ENCODE measurements at places on chromosomes 3 and 15.

DNA sequence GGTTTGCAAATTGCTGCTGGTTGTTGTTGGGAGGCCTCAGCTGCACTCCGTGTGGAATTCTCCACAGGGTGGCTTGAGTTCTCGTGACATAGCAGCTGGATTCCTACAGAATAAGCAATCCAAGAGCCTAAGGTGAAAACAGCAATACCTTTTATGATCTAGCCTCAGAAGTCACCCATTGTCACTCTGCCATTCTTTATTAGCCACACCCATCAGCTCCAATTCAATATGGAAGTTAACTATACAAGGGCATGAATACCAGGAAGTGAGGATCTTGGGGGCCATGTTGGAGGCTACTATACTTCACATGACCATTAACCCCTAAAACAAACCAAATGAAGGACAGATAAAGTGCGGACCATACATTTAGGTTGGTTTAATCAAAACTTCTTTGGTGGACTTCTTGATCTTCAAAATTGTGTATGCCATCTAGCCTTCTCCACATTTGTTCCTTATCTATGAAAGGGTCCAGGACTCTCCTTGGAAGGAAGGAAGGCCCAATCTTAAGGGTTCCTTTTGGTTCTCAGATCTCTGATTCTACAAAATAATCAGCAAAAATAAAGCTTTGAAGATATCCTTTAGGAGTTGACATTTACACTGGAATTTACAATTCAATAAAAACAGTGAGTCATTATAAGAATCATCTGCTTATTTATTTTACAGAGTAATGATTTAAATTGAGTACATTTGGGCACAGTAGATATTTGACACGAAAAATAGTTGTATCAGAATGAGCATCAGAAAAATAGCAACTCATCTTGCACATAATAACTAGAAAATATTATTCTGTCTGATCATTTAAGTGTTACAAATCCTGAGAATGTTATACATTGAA, 21.5 kb downstream of the CIAO2A start:
- no peak for DNase-seq

GRCh38 chr3:12536423-12536822, 8.9 kb downstream of the MKRN2OS start:
- DNase-seq, result no peak

DNA sequence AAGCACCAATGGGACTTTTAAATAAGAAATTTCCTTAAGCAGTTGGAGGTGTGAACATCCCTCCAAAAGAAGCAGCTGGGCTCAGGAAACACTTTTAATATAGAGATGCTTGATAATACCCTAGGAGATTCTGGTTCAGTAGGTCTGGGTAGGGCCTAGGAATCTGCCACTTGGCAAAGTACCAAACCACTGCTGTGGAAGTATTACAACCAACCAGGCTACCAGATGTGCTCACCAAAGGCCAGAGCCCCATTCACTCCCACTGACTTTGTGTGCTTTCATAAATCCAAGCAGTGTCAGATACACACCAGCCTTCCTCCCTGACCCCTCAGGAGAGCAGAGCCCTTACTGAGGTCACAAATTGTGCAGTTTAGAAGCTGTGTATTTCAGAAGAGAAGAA, 162.6 kb downstream of the CCNL1 start:
- no peak for DNase-seq

GRCh38 chr3:102593812-102594602, 159.2 kb downstream of the ZPLD1 start:
- DNase-seq, result no peak

- DNase-seq, result no peak
Observed at GRCh38 chr3:178381971-178382448, 154.2 kb upstream of the KCNMB2 start.

GRCh38 chr3:123813876-123814275, 70.3 kb downstream of the MYLK start:
- no peak for DNase-seq

DNA sequence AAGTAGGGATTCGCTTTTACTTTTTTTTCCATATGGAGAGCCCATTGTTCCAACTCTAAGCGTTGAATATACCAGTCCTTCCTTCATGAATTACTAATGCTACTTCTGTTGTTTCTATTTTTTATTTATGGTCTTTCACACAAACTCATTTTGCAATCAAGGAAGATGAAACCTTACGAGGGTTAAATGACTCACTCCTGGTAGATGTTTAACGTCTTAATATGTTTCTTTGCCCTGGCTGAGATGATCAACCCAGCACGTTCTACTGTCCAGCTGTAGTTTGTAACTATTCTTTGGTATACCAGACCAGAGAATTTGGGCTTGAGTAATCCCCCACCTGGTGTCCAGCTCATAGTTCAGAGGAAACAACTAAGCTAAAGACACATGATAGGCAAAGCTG, 23.1 kb downstream of the CDCP1 start:
- no peak for DNase-seq

- no peak for DNase-seq
Observed at GRCh38 chr15:43920815-43921214, 94.0 kb downstream of the WDR76 start.

- no peak for DNase-seq
Observed at GRCh38 chr3:175695251-175695650, 836.1 kb downstream of the NAALADL2 start.

- DNase-seq, result no peak
Observed at GRCh38 chr3:37574177-37574943, 287.3 kb upstream of the CTDSPL start.

- no peak for DNase-seq
Observed at GRCh38 chr15:91311986-91312385, 211.9 kb downstream of the SV2B start.

GRCh38 chr3:33855884-33856546, 57.6 kb downstream of the PDCD6IP start:
- DNase-seq, result no peak

- DNase-seq, result no peak
Observed at GRCh38 chr3:154123906-154124305, 2.7 kb downstream of the ARHGEF26 start.

- no peak for DNase-seq
Observed at GRCh38 chr3:144521131-144521530, 549.5 kb downstream of the DIPK2A start.

DNA sequence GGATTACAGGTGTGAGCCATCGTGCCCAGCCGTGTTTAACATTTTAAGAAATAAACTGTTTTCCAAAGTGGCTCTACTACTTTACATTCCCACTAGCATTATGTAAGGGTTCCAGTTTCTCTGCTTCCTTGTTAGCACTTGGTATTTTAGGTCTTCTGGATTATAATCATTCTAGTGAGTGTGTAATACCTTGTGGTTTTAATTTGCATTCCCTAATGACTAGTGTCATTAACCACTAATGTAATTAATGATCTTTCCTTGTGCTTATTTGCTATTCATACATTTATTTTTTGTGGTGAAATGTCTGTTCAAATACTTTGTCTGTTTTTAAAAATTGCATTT, 30.7 kb downstream of the ARIH2 start:
- no peak for DNase-seq

- DNase-seq, result no peak
Observed at GRCh38 chr3:190534986-190535385, 21.1 kb downstream of the IL1RAP start.

DNA sequence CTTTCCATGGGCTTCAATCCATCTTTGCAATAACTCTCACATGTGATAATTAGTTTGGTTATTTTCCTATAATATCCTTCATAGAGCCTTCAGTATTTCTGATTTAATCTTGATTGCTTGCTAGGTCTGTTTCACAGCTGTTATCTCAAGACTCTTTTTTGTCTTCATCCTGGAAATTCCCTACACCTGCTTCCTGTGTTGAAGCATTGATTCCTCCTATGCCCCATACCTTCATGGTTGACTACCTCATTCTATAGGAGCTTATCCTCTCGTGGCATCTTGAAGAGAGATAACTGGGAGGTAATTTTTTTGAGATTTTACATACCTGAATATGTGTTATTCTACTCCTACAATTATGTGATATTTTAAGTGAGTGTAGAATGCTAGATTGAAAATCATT, 26.7 kb downstream of the PIK3CA start:
- DNase-seq, result no peak

GRCh38 chr3:134601539-134602439, 49.0 kb downstream of the KY start:
- no peak for DNase-seq

DNA sequence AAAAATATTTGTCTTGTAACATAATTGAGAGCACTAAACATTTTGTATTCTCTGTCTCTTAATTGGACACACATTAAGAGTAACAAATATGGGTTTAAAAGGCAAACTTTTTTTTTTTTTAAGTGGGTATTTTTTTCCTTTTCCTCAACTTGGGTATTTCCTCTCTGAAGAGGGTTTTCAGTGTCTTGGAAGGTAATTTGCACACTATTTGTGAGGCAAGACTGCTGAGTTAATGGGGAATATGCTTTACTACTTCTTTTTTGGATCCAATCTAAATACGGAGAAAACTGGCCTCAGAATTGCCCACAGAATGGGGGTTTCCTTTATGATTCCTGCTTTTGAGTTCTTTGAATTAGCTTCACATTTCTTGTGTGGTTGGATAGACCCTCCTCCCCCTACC, 105.2 kb downstream of the FNDC3B start:
- DNase-seq, result no peak

- no peak for DNase-seq
Observed at GRCh38 chr15:47856071-47856470, 138.8 kb downstream of the SEMA6D start.

DNA sequence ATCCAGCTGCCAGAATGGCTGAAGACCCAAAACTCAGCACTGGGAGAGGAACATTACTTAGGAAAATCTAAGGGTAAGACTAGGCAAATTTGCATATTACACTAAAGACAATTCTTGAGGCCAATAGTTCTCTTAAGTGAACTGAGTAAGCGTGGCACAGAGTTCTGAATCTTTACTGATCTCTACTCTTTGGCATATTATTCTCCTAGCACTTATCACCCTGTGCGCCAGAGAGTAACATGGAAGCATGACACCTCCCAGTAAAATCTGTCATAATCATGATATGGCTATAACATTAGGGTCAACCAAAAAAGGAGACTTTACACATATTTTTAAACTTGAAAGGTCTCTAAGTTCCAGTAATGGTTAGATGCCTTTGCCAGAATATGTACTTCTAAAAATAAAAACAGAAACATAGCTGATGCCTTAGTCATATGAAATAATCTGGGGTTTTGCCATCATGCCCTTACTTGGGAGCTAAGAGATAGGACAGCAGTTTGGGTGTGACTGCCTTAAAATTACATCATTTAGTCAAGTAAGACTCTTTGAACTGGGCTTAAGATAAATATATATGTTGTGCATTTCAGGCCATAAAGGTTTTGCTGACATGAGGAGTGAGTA, 290.5 kb downstream of the PLCL2 start:
- DNase-seq, result no peak

DNA sequence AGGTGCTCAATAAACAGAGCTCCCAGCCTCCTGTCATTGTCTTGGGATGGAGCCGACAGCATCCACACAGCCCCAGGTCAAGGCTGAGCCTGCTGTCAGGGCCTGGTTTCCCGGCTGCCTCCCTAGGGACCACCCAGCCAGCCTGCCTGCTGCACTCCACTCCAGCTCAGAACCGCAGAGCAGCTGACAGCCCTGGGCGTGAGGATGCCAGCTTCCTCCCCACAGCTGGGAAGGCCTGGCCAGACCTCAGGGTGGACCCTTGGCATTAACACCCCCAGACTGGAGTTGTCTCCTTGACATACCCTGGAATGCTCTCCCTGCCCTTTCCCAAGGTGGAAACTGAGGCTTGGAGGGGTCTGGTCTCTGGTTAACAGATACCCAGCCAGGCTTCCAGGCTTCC, 112.0 kb downstream of the WNT7A start:
- no peak for DNase-seq

DNA sequence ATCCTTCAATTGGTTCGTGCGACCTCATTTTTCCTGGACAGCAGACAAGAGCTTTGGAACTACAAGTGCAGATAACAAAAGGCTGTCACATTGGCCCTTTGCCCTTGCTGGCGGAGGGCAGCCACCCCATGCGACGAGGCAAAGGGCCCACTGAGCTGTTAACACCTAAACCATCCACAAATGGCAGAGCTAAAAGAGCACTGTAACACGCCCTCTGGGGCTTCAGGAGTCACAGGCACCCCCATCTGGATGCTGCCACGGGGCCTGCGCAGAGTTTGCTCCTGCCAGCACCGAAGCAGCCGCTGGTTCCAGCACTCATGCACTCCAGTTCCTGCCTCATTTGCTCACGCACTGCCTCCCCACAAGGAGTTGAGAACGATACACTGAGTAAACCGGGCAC, 524.9 kb downstream of the ZNF385D start:
- DNase-seq, result no peak

DNA sequence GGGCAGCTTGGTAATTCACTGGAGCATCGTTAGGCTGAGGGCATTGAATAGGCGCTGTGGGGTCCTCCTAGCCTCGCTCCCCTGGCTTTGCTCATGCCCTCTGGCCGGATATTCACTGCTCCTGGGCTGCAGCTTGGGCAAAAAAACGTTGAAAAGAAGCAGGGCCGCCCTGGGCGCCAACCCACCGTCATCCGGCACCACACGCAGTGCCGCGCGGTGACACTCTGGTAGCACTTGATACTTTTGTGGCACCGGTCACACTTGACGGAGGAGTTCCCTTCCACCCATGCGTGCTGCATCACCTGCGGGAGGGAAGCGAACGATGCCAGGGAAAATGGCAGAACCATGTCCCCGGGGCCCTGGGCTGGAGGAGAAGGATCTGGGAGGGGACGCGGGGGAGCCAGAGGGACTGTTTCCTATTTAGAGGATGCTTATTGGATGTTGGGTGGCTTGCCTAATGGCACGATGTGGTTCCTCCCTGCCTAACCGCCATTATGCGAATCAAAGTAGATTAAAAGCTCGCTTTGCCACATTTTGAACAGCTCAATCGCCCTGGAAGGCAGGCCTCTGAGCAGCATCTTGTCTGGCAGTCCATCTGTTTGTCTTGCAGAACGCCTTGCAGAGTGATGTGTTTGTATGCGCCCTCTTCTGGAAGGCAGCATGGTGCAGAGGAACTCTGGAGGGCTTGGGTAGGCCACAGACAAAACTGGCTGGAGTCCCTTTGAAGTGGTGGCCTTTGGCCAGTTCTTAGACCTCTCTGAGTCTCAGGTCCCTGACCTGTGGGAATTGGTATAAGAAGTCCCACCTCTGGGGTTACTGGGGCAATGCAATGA, 93.2 kb downstream of the DGKG start:
- DNase-seq, result no peak

GRCh38 chr3:126512026-126512425, 5.5 kb downstream of the UROC1 start:
- DNase-seq, result no peak

GRCh38 chr3:131795390-131796090, 239.3 kb downstream of the CPNE4 start:
- no peak for DNase-seq

DNA sequence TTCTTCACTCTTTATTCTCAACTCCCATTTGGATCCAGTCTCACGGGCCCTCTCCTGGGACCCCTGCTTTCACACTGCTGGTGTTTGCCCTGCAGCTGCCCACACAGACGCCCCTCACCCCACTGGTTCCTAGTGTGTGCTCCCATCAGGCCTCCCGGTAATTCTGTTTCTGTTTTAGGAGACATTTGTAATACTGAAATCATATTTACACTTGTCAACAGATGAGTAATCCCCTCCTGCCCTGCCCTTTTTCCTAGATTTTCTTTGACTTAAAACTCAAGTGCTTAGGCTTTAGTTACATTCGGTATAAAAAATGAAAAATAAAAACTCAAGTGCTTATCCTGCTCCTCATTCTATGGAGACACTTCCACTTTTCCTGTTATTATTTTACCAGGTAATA, 18.4 kb upstream of the ABTB1 start:
- DNase-seq, result no peak

GRCh38 chr3:8981700-8982099, 18.4 kb upstream of the RAD18 start:
- no peak for DNase-seq
